Iris pigment epithelial cell (primary cell): ENCODE measurements at places on chromosomes 1 and 21.

DNA sequence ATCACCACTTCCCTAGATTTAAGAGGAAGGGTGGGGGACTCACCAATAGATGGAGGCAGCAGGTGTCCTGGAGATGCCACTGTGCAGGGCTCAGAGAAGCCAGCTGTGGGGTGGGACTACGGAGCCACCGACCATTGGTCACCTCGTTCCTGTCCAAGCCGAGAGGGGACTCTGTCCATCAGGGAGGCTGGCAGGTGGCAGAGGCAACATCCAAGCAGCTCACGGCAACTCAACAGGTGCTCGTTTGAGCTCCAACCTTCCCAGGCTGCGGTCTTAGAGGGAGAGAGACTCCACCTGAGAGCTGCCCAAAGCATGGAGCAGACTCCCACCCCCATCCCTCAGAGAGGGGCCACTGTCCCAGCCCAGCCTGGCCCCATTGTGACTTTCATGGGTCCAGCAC lies 71.4 kb downstream of the IGSF21 start:
- no peak for DNase-seq

DNA sequence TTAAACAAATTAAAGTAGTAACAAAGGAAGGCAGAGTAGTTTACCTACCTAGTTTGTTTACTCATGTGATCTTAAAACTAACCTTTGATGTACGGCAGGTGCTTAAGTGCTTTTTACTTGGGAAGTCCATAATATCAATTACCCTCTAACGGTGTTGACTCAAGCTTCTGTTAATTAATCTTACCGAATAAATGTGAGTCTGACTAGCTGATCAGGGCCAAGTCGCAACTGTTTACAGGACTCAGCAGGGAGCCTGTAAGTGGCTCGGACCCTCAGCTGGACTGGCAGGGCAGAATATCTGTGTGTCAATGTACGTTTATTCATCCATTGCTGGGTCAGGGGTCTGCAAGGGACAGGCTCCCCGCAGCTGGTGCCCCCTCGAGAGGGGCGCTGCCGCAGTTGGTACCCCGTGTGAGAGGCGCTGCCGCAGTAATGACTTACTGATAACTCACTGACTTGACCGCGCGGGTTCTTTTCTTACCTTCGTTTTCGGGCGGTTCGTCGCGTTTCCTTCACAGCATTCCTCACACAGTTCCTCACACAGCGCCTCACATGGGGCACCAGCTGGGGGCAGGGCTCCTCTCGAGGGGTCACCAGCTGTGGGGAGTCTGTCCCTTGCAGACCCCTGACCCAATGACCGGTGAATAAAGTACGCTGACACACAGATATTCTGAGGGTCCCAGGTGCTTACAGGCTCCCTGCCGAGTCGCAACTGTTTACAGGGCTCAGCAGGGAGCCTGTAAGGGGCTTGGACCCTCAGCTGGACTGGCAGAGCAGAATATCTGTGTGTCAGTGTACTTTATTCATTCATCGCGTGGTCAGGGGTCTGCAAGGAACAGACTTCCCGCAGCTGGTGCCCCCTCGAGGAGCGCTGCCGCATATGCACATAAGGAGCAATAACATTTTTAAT lies 3.0 kb downstream of the FMO1 start:
- DNase-seq, result peak; percentile 40

GRCh38 chr1:214664651-214665433 lies 61.8 kb downstream of the CENPF start:
- peak; percentile 67 for DNase-seq

- DNase-seq, result no peak
These were observed 20.1 kb upstream of the DISP3 start for GRCh38 chr1:11458811-11459275.

DNA sequence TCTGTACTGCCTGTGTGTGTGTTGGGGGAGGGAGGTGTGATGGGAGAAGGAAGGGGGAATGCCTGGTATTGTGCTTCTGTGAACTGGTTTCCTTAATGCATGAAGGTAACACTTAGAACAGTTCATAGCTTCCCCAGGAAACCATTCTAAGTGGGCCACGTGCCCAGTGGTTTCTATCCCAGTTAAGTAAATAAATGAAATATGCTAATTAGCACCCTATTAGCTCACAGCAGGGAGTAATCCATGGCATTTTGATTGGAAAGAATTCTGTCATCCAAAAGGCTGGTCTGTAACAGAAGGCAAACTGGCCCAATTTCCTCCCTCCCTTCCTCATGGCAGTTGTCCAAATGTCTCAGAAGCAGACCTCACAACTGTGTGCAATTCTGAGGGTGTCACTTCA lies 199.3 kb downstream of the TTLL7 start:
- no peak for DNase-seq

DNA sequence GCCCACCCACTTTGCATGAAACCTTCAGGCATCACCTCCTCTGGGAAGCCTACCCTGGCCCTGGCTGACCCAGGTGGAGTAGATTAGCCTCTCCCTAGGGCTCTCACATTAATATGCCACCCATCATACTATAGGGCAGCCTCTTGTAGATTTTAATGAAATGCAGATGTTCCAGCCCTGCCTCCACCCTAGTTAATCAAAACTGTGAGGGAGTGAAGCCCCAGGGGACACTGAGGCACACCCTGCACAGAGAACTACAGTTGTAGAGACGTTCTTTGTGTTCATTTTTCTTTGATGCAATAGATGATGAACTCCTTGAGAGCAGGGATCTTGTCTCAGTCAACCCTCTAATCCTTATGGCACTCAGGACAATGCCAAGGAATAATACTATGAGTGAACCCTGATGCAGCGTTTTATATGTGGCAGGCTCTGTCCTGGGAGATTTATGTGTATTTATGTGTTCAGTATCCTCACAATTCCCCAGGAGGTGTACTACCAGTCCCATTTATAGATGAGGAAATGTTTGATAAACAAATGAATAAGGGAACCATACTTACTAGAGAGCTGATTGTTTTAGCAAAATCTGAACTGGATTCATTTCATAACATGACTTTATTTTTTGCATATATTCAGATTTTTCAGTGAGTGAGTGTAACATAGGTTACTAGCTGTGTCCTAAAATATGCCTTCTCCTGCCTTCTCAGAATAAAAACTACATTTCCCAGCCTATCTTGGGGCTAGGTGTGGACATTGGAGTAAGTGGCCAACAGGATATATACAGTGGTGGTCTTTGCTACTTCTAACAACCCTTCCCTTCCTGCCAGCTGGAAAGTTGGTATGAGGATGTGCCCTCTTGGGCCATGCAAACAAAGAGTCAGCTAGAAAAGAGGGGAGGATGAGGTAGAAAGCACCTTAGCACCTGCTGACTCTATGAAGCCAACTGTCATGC lies 23.5 kb upstream of the PRELP start:
- DNase-seq, result no peak

DNA sequence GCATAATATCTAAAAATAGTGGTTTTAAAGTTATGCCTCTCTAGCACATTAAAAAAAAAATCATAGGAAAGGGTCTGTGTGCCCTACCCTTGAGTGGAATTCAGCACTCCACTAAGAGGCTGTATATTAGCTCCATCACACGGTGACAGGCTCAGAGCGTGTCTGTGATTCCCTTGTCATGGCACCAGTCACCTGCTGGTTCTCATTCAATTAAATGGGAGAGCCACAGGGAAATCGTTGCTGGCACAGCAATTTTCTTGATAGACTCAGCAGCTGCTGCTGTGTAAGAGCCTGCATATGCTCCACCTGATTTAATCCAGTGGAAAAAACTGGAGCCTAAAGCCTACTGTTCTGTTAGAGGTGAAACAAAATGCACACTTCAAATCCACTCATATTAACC lies 9.5 kb downstream of the ATP6V1G3 start:
- DNase-seq, result no peak

- DNase-seq, result no peak
These were observed 164.9 kb downstream of the DYRK1A start for GRCh38 chr21:37531431-37531932.

- no peak for DNase-seq
These were observed 41.6 kb upstream of the LAPTM5 start for GRCh38 chr1:30799233-30799511.

DNA sequence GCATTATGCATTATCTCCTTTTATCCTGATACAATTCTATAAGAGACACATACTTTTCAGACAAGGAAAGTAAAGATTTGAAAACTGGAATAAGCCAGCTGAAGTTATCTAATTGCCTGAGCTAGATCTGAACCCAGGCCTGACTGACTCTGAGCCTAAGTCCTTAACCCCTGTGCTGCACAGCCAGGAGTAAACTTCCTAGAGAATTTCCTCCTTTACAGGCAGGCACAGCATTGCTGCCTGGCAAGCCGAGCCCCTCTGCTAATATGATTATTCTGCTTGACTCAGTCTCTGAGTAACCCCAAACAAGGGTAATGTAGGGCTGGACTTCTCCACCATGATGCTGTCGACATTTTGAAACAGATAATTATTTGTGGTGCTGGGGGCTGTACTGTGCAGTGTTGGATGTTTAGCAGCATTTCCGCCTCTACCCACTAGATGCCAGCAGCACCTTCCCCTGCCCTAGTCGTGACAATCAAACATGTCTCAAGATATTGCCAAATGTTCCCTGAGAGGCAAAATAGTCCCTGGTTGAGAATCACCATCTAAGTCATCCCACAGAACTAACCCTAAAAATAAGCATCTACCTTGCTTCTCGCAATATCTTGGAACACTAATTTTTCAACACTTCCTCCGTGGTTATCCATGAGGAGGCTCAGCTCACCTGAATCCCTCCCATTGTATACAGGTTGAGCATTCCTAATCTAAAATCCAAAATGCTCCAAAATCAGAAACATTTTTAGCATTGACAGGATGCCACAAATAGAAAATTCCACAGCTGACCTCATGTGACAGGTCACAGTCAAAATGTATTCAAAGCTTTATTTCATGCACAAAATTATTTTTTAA lies 18.5 kb downstream of the CAMK1G start:
- peak; percentile 57 for DNase-seq

- DNase-seq, result peak; percentile 29
These were observed 144.5 kb downstream of the AKT3 start for GRCh38 chr1:243705585-243705984.

DNA sequence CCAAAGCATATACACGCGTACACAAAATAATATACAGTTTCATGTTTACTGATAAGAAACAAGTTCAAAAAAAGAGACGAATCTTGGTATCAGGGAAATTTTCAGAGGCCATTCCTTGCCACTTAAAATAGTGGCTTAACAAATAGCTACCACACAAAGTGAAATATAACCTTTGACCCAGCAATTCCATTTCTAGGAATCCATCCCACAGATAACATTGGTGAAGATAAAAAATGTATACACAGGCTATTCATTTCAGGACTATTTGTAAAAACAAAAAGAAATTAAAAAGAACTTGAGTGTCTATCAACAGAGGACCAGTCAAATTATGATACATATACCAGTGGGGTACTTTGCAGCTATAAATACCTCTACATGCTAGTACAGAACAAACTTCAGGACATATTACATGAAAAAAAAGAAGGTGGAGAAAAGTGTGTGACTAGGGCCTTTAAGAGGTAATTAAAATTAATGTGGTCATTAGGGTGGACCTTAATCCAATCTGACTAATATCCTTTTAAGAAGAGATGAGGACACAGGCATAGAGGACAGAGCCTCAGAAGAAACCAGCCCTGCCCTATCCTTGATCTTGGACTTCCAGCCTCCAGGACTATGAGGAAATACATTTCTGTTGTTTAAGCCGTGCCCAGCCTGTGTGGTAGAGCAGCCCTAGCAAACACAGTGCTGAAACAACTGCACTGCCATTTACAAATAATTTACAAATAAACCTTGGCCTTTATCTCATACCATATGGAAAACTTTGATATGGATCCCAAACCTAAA lies 7.8 kb downstream of the UBE2G2 start:
- DNase-seq, result no peak

GRCh38 chr1:87117761-87118368 lies 203.4 kb downstream of the HS2ST1 start:
- peak; percentile 35 for DNase-seq

DNA sequence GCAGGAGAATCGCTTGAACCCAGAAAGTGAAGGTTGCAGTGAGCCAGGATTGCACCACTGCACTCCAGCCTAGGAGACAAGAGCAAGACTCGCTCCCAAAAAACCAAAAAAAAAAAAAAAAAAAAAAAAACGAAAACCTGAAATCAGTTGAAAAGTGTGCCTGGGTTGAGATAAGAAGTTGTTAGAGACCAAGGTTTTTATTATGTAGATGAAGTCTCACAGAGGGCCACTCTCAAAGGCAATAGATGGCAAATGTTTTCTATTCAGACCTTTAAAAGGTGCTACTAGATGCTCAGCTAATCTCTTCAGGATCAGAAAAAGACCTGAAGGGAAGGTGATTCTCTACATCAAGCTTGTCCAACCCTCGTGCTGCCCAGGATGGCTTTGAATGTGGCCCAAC lies 17.6 kb downstream of the CAPN2 start:
- no peak for DNase-seq

- DNase-seq, result no peak
These were observed 162.3 kb upstream of the ARHGEF16 start for GRCh38 chr1:3292051-3292722.

- peak; percentile 91 for DNase-seq
These were observed 246.3 kb upstream of the RAB4A start for GRCh38 chr1:229024528-229025130.

DNA sequence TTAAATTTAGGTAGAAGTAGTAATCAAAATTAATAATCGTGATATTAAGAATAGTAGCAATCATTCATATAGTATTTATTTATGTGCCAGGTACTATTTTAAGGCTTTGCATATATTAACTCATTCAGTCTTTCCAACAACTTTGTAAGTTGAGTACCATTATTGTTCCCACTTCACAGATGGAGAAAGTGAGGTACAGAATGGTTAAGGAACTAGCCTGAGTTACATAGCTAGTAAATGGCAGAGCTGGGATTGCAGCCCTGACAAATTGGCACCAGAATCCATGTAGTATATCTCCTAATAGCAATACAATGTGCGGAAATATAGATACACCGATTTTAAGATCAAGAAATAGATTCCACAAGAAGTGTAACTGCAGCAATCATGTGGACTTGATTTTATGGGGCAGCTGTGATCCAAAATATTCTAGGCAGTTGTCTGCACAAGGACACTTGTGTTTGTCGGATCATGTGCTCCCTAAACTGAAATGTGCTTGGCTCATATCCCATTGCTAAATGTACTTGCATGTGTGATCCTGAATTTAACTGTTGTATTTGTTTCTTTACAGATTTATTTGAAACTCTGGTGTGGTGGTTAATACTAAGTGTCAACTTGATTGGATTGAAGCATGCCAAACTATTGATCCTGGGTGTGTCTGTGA lies 5.8 kb upstream of the GTF2B start:
- DNase-seq, result no peak

- no peak for DNase-seq
These were observed 249.9 kb downstream of the TNR start for GRCh38 chr1:175493321-175494010.

GRCh38 chr1:31769720-31770390 lies 5.7 kb upstream of the ADGRB2 start:
- no peak for DNase-seq
